ENCODE measurements at places on chromosomes 3 and 15. TPM values are rescaled to one million over a fixed set of nuclear protein-coding genes. Genes with fewer than 3 reads are reported as not detected.

The TNFSF10 gene
- 79.2 TPM for total RNA-seq

The UBA3 gene
- 102 TPM for total RNA-seq

The FBXO40 gene
- total RNA-seq: not detected

The CLDN18 gene
- total RNA-seq: not detected

The PYDC2 gene
- not detected for total RNA-seq

The PGBD4 gene
- total RNA-seq: 3.1 TPM

The PP2D1 gene
- total RNA-seq: not detected

The P3H2 gene
- total RNA-seq: not detected

The NOX5 gene
- not detected for total RNA-seq

The DUOX2 gene
- total RNA-seq: not detected

The HRG gene
- not detected for total RNA-seq

The POLR2H gene
- total RNA-seq: 78.3 TPM

The MKRN2 gene
- total RNA-seq: 23.1 TPM

The PRR23A gene
- not detected for total RNA-seq

The DOCK3 gene
- 1.4 TPM for total RNA-seq

The SLC12A1 gene
- total RNA-seq: not detected

The LSAMP gene
- not detected for total RNA-seq

The LRTM1 gene
- not detected for total RNA-seq

The CLRN1 gene
- not detected for total RNA-seq

The CGNL1 gene
- total RNA-seq: not detected

The KIF15 gene
- total RNA-seq: 45.9 TPM

The SKOR1 gene
- 0.36 TPM for total RNA-seq

The EPHA3 gene
- total RNA-seq: 0.12 TPM

The LMOD3 gene
- total RNA-seq: not detected

The ZNF106 gene
- 42.5 TPM for total RNA-seq

The COMMD2 gene
- 27.0 TPM for total RNA-seq

The CHRNA7 gene
- not detected for total RNA-seq

The CYFIP1 gene
- total RNA-seq: 20.4 TPM

The KLHL40 gene
- not detected for total RNA-seq

The SAMD7 gene
- not detected for total RNA-seq

The SH2D7 gene
- not detected for total RNA-seq

The CD200R1 gene
- 7.7 TPM for total RNA-seq

The CDCP1 gene
- total RNA-seq: 6.2 TPM

The CD96 gene
- total RNA-seq: 318 TPM

The RPS27L gene
- total RNA-seq: 179 TPM

All from activated naive CD4-positive, alpha-beta T cell treated with anti-CD3 and anti-CD28 coated beads, Interleukin-2, amount 10 ng/mL, durations not matched to agents 5 hours and 36 hours (primary cell).